ENCODE measurements at places on chromosomes 7 and 10.

DNA sequence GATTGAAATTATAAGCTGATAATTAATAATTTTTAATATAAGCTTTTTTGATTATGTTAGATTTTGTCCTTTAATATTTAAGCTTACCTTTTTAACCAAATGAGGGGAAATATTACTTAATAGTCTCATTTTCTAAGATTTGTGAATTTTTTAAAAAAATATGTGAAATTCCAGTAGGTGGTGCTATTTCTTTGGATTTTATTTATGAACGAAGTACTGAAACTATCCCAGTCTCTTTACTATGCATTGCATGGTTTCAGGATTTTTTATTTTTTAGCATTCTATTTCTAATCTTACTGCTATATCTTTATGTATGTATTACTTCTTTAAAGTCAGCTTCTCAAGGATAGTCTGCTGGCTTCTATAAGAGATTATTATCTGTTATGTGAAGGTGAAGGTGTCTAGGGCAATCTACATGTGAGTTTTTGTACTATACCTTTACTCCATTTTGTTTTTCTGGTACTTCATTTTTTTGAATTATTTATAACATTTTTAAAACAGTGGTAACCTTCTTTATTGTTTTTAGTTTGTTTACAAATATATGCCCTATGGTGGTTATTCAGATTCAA lies 78.3 kb downstream of the ATRNL1 start:
- DNase-seq: peak; percentile 10

GRCh38 chr7:4297165-4297917 lies 384.8 kb upstream of the FOXK1 start:
- DNase-seq: no peak

- DNase-seq: no peak
These were observed 162.6 kb downstream of the FAM107B start for GRCh38 chr10:14611968-14612693.

DNA sequence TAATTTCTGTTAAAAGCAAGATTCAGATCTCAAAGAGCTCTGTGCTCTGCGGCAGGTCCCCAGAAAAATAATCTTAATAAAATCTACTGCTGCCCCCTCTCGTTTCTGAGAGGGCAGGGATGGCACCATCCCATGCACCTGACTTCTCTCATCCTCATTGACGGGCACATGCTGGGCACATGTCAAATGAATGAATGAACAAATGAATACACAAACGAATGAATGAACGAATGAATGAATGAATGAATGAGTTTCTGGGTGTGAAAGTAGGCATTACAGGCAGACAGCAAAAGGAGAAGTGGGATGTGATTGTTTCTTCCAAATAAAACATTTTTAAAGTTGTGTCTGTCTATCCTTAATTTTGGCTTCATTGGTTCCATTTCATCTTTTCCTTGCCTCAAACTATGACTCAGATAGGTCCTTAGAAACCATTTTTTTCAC lies 398.1 kb upstream of the PRKCQ start:
- no peak for DNase-seq

GRCh38 chr10:131078131-131078881 lies 233.2 kb downstream of the TCERG1L start:
- no peak for DNase-seq

GRCh38 chr7:70710011-70710480 lies 421.9 kb upstream of the GALNT17 start:
- peak; percentile 43 for DNase-seq

DNA sequence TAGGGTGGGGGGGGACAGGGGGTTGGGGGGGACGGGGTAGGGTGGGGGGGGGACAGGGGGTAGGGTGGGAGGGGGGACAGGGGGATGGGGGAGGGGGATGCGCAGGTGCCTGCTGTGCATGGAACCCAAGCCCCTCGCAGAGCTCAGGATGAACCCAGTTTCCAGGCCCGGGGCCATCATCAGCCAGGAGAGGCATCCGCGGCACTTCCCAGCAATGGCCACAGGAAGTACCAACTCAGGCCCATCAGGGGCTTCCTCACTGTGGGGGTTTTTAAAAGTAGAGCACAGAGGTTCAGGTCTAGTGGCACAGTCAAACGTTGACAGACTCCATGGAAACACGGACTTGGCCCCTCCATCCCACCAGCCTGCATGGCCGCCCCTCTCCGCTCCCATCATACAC lies 172.7 kb downstream of the DIP2C start:
- DNase-seq: no peak

Measured in mesenchymal stem cell (in vitro differentiated cells and primary cell).